ENCODE measurements at places on chromosomes 12 and 14. TPM values are rescaled to one million over a fixed set of nuclear protein-coding genes. Genes with fewer than 3 reads are reported as not detected.

- no peak overlapping the region for H3K27ac ChIP-seq
- no peak for DNase-seq
- no peaks in the 10 kb centered on the region for H3K27me3 ChIP-seq
These were observed 26.5 kb downstream of the DMAC2L start for GRCh38 chr14:50338587-50338986.

DNA sequence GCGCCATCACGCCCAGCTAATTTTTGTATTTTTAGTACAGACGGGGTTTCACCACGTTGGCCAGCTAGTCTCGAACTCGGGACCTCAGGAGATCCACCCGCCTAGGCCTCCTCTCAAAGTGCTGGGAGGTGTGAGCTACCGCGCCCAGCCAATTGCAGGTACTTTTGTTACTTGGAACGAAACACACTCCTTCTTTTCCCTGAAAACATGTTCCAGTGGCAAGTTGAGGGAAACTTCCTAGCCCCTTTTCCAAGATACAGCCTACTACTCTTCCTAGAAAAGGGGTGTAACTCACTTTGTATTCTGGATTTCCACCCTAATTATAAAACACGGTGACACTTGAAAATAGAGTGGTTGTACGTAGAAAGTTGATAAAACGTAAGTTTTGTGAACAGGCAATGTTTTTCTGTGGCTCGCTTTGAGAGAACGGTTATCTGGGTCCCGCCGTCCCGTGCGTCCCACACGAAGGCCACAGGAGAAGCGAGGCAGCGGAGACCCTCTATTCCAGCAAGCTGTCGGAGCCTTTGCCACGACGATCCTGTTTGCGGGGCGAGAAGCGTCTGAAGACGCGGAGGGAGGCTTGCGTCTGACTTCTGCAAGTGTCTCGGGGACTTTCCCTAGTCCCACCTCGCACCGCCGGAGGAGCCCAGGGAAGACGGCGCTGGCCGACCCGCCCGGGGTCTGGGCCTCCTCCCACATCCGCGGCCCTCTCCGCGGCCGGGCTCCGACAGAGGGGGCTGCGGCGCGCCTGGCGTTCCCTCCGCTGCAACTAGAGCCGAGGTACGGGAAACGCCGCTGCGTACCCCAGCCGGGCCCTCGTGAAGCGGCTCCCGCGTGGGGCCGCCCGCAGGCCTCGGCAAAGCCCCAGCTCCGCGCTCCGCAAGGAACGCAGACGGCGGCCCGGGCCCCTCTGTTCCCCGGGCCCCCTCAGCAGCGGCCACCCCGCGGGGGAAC lies 745 bp downstream of the CDCA4 start:
- H3K4me3 ChIP-seq: peak overlapping the region; percentile 83
- no peaks in the 10 kb centered on the region for H3K27me3 ChIP-seq
- peaks cover 12% of the 10 kb centered on the region for H3K4me1 ChIP-seq
- no peaks in the 10 kb centered on the region for H3K36me3 ChIP-seq

- DNase-seq: no peak
- no peaks in the 10 kb centered on the region for H3K36me3 ChIP-seq
- H3K4me3 ChIP-seq: no peak overlapping the region
- H3K27ac ChIP-seq: no peak overlapping the region
- H3K27me3 ChIP-seq: no peaks in the 10 kb centered on the region
- peaks cover under 1% of the 10 kb centered on the region for H3K4me1 ChIP-seq
These were observed 178.1 kb upstream of the ARHGAP5 start for GRCh38 chr14:31898838-31899528.

DNA sequence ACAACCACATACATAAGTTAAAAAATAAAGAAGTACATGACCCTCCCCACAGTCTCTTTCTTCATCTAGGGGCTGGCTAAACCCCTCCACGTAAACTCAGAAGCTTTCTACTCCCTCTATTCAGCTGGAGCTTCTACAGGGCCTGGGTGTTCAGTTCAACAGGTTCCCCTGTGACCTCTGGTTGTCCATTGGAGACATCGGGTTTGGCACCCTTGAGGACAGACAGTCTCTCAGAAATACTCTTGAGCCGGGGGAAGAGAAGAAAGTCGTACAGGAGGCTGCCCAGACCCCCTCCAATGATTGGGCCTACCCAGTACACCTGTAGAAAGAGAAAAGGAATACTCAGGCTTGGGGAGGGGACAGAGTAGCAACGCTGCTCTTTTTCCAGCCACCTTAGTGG lies 1.9 kb upstream of the TIMELESS start:
- no peak for DNase-seq
- peaks cover 3% of the 10 kb centered on the region for H3K4me1 ChIP-seq
- H3K4me3 ChIP-seq: no peak overlapping the region
- no peaks in the 10 kb centered on the region for H3K27me3 ChIP-seq
- no peak overlapping the region for H3K27ac ChIP-seq
- H3K36me3 ChIP-seq: no peaks in the 10 kb centered on the region

Gene DLGAP5
- 9.1 TPM for polyA plus RNA-seq

- no peaks in the 10 kb centered on the region for H3K27me3 ChIP-seq
- no peaks in the 10 kb centered on the region for H3K4me1 ChIP-seq
- H3K4me3 ChIP-seq: no peak overlapping the region
- H3K27ac ChIP-seq: no peak overlapping the region
- no peak for DNase-seq
These were observed 29.7 kb upstream of the PARP11 start for GRCh38 chr12:3902921-3903320.

Gene KIF21A
- 5.1 TPM for polyA plus RNA-seq

DNA sequence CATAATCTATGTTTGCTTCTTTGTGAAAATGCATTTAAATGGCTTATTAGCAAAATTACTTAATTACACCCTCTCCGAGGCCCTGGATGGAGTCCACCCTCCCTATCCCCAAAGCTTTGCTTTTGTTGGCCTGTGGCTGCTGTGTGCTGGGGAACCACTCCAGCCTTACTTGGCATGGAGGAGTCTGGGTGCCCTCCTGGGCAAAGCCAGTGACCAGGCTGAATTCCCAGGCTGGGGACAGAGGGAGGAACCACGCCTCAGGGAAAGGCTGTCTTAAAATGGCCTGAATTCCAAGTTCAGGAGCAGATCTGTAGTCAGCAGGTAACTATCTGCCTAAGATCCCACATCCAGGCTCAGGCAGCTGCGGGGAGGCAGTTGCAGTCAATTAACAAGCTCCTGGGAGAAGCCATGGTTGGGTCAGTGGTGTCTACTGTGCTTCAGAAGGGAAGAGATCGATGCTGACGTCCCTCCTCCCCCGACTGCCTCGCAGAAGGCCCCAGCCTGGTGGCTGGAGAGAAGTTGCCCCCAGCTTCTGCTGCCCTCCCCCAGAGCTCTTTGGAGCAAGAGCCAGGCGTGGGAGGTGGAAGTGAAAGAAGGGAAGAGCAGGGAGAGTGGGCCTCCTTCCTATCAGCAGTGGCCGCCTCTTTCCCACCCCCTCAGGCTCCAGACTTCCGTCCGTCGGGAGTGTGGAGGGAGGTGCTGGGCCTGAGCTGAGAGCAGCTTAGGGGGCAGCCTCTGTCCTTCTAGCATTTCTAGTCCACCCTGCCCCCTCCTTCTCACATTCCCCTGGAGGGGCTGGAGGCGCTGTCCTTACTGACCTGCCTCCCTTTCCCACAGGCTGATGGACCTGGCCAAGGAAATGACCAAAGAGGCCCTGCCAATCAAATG lies 11.3 kb downstream of the VASH1 start:
- peak; percentile 49 for DNase-seq
- peaks cover 25% of the 10 kb centered on the region for H3K4me1 ChIP-seq
- H3K27me3 ChIP-seq: no peaks in the 10 kb centered on the region
- H3K27ac ChIP-seq: no peak overlapping the region

DNA sequence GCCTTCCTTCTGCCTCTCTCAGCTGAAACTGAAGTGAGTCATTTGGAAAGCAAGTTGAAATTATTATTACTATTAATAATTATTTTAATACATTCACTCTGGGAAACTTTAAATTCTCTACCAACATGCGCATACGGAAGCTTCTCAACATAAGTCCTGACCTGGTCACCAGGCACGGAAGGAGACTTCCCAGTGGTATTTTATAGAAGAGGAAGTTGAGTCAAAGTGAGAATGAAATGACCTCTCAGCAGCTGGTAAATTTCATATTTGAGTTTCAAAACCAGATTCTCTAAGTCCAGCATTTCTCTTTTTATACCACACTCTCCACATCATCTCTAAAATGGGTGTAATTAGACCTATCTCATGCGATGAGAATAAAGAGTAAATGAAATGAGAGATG lies 747.4 kb downstream of the VRK1 start:
- H3K4me3 ChIP-seq: no peak overlapping the region
- no peak overlapping the region for H3K27ac ChIP-seq
- no peaks in the 10 kb centered on the region for H3K36me3 ChIP-seq
- no peaks in the 10 kb centered on the region for H3K4me1 ChIP-seq
- H3K27me3 ChIP-seq: no peaks in the 10 kb centered on the region
- no peak for DNase-seq

Gene CACNA1C
- 0.97 TPM for polyA plus RNA-seq

- H3K27me3 ChIP-seq: no peaks in the 10 kb centered on the region
- no peak overlapping the region for H3K27ac ChIP-seq
These were observed 5.1 kb downstream of the TRMT61A start for GRCh38 chr14:103533999-103534575.

Gene PCED1B
- 6.2 TPM for polyA plus RNA-seq

DNA sequence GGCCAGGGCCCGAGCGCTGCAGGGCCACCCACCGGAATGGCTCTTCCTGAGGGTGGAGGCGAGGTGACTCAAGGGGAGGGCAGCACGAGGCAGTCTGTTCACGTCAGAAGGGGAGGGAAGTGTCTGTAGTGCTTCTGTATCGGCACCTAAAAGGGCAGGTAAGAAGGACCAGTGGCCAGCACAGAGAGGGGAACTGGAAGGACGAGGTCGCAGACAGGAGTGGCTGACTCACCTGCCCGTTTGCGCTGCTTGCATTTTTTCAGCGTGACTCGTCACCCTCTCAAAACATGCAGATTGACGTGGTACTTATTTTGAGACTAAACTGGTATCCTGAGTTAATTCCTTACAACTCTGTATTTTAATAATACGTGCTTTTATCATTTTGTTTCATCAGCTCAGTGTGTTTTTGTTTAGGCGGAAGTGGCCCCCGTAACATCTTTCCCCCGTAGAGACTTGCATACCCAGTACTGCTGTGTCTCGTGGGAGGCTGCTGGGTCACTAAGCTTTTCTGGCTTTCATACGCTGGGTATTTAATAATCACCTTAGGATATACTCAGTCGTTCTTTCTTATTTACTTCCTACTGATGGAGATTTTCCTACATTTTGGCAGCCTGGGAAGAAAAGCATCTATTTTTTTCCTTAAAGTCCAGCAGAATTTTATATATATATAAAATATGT lies 26.4 kb downstream of the SFSWAP start:
- H3K36me3 ChIP-seq: peaks cover 11% of the 10 kb centered on the region
- no peak overlapping the region for H3K27ac ChIP-seq
- DNase-seq: peak; percentile 61

DNA sequence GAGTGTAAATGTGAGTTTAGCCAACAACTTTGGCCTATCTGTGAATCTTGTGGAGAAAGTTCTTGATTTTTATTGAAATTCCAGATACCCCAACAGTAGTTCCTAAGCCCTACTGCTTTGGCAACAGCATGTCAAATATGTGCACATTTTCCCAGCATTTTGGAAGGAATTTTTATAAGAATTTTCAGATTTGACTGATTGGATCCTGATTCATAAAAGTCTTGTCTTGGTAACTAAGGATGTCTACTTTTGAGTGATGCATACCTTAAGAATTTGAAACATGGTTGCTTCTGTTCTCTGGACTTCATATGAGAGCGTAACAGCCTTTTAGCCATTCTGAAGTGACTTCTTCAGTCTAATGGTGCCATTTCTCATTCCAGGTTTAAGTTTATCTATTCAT lies 106.7 kb downstream of the ANO4 start:
- no peak overlapping the region for H3K27ac ChIP-seq
- no peaks in the 10 kb centered on the region for H3K27me3 ChIP-seq
- H3K36me3 ChIP-seq: no peaks in the 10 kb centered on the region
- H3K4me1 ChIP-seq: no peaks in the 10 kb centered on the region

GRCh38 chr14:79643132-79643531 lies 568.2 kb downstream of the DIO2 start:
- no peaks in the 10 kb centered on the region for H3K4me1 ChIP-seq
- no peak for DNase-seq
- H3K36me3 ChIP-seq: no peaks in the 10 kb centered on the region
- H3K27me3 ChIP-seq: no peaks in the 10 kb centered on the region
- no peak overlapping the region for H3K4me3 ChIP-seq

DNA sequence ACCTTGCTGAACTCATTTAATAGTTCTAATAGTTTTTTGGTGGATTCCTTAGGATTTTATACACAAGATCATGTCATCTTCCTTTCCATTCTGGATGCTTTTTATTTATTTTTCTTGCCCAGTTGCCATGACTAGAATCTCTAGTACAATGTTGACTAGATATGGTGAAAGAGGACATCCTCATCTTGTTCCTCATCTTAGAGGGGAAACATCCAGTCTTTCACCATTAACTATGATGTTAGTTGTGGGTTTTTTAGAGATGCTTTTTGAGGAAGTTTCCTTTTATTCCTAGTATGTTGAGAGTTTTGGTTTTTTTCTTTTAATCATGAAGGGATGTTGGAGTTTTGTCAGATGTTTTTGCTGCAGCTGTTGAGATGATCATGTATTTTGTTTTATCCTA lies 8.7 kb downstream of the ANKRD13A start:
- no peaks in the 10 kb centered on the region for H3K27me3 ChIP-seq
- no peaks in the 10 kb centered on the region for H3K4me1 ChIP-seq
- H3K36me3 ChIP-seq: no peaks in the 10 kb centered on the region
- no peak overlapping the region for H3K27ac ChIP-seq
